Colonic mucosa (tissue), 4 donors: ENCODE measurements at places on chromosomes 16 and 17. TPM values are rescaled to one million over a fixed set of nuclear protein-coding genes. Genes with fewer than 3 reads are reported as not detected.

GRCh38 chr17:49914664-49915063 lies 54.3 kb upstream of the DLX4 start:
- DNase-seq = no peak

DNA sequence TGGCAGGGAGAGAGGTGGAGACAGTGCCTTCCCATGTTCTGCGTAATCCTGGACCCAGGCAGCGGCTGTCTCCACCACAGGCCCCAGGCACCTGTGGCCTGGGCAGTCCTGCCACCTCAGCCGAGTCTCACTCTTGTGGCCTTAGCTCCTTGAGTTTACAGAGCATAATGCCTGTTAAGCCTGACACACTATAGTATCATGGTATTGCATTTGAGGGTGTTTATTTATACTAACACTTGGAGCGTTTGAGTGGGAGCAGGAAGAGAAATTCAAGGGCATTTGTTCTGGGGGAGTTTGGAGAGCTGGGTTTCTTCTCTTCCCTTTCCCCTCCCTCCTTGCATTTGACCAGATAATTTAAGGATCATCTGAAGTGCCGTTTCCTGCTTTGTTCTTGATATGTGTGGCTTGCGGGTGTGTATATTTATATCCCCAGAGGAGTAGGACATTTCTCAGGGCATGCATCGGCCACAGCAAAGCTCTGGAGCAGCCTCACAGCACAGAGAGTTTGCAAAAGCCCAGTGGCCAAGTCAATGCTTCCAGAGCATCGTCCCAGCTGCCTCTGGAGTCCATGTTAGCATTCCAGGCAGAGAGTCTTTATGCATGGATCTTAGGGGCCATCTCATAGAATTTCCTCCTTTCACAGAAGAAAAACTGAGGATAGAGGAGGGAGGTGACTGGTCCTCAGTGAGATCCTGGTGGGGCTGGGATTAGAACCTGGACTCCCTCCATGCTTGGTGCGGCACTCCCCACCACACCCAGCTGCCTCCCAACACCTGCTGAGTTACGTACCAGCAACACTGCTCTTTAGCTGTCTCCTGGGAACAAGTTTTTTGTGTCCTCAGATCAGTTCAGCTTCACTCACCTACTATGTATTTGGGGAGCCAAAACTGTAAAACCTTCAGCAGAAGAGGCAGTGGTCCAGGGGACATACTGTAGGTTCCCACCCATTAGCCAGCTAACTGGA lies 222.8 kb downstream of the CCDC182 start:
- DNase-seq = no peak

DNA sequence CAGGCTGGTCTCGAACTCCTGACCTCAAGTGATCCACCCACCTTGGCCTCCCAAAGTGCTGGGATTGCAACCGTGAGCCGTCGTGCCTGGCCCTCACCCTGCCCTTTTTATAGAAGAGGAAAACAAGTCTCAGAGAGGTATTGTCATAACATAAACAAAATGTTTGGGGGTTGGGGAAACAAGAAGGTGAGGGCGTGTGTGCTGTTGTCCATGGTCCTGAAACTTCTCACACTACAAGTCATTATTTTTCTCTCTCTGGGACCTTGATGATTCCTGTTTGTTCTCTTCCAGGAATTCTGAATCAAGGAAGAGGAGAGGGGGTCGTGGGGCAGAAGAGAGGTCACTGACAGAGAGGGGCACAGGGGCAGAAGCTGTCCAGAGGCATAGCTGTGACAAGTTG lies 160.2 kb upstream of the LHX1 start:
- DNase-seq = no peak

- no peak for DNase-seq
Measured at GRCh38 chr17:72743037-72743467, 349.4 kb downstream of the SLC39A11 start.

DNA sequence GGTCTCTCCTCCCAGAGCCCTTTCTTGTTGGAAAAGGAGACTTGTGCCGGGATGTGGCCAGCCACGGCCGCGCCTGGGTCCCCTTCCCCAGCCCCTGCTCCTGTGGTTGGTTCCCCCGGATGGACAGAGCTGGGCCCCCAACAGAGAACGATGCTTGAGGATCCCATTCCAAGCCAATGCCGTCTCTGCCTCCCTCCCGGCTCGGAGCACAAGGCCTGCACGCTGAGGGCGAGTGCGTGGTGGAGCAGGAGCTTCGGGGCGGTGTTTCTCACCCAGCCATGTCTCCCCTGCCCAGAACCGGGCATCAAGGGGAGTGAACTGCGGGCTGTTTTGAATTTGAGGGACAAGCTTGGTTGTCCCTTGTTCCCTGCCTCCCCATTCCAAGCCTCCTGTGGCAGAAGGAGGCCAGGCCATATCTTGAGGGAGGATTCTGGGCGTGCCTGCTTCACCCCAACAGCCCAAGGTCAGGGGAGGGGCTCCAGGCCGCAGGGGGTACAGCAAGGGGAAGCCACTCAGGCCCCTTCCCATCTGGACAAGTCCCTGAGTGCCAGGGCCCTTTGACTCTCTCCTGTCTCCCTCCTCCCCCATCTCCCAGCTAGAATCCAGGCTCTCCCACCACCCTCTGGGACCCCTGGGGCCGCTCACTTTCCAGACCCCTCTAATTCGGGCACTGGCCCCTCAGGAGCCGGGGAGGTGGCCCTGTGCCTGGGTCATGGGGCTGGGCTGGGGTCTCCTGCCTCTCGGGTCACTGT lies 43.6 kb downstream of the SOCS3 start:
- no peak for DNase-seq

- DNase-seq = no peak
Measured at GRCh38 chr16:28280881-28281836, 11.2 kb upstream of the SBK1 start.

GRCh38 chr17:76667786-76668453 lies 24.4 kb upstream of the ST6GALNAC1 start:
- DNase-seq = no peak

DNA sequence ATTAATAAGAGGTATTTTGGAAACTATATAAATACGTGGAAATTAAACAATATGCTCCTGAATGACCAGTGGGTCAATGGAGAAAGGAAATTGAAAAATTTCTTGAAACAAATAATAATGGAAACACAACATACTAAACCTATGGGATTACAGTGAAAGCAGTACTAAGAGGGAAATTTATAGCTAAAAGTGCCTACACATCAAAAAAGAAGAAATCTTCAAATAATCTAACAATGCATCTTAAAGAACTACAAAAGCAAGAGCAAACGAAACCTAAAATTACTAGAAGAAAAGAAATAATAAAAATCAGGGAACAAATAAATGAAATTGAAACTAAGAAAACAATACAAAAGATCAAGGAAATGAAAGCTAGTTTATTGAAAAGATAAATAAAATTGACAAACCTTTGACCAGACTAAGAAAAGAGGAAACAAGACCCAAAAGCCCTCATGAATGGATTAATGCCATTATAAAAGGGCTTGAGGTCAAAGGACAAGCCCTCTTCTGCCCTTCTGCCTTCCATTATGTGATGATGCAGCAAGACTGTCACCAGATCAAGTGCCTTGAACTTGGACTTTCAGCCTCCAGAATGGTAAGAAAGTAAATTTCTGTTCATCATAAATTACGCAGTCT lies 43.9 kb upstream of the ALDH3A1 start:
- DNase-seq = no peak

DNA sequence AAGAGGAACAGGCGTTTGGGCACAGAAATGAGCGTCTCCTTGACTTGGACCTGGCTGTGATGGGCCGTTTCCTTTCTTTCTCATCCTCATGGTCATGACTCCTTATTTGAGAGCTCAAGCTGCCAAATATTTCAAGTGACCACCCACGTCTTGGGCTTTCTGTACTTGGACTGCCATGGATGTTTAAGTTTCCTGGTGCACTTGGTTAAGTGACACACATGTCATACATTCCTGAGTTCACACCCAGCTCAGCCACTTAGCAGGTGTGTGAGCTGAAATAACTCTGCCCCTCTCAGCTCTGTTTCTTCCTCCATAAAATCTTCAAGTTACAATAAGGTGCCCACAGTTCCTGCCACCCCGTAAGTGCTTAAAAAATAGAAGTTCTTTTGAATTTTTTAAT lies 114.5 kb downstream of the CLEC16A start:
- no peak for DNase-seq

- DNase-seq = no peak
Measured at GRCh38 chr16:86906623-86907022, 328.3 kb downstream of the FOXL1 start.

- DNase-seq = no peak
Measured at GRCh38 chr16:75947626-75948239, 221.4 kb upstream of the CPHXL start.

GRCh38 chr16:1778200-1779179 lies 3.9 kb downstream of the SPSB3 start:
- no peak for DNase-seq

DNA sequence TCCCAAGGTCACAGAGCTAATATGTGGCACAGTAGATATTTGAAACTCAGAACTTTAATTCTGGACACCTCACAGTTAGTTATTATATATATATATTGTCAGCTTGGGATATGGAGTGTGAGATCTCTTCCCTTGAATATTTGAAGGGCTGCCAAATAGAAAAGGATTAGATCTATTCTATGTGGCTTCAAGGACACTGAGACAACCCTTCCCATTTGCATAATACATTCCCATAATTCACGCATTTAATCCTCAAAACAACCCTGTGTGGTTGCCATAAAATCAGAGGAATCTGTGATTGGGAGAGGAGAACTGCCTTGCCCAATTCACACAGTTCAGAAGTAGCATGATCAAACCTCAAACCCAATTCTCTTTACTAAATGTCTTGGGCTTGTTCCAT lies 365.8 kb upstream of the DYNLRB2 start:
- DNase-seq = no peak

- no peak for DNase-seq
Measured at GRCh38 chr16:52528393-52529065, 18.4 kb downstream of the TOX3 start.

DNA sequence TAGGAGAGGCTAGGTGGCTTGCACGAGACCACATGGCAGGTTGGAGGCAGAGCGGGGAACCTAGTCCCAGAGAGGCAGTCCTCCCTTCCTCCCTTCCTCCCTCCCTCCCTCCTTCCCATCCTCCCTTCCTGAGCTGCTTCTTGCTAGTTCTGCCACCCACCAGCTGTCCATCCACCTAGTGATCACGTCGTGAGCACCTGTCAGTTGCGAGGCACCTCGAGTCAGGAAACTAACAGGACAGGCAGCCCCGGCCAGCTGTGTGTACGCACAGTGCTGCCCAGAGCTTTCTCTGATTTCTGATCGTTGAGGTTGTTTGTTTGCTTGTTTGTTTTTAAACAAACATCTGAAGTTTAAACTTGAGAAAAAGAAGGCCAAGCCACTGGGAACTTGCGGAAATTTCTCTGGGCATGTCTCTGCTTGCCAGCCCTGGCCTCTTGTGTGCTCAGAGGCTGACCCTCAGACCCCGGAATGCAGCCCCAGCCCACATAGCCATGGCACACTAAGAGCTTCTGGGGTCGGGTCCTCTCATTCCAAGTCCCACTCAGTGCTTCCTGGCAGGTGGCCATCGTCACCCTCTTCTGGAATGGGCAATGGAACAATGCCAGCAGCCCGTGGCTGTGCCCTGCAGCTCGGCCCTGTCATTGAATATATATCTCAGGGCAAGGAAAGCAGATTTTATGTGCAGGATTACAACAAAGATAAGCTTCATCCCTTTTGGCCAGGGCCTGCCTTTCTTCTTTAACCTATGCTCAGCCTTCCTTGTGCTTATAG lies 174.0 kb downstream of the KATNIP start:
- DNase-seq = peak; percentile 32

DNA sequence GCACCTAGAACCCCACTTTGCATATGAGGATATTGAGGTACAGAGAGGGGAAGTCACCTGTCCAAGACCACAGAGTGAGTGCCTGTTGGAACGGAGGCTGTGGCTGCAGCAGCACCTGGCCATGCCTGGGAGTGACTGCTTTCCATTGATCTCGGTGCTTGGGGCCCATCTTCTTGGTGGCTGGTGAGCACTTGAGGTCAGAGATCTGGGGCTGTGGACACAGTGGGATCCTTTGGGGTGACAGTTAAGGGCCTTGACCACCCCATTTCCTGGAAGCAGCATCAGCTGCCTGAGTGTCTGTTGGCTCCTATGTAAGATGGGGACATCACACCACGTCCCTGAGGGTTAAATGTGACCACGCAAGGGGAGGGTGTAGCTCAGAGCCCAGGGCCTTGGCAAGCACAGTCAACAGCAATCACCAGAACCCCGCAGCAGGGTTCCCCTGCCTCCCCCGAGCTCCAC lies 111.7 kb downstream of the IRF8 start:
- no peak for DNase-seq

- no peak for DNase-seq
Measured at GRCh38 chr17:67639555-67639954, 78.2 kb upstream of the NOL11 start.

GRCh38 chr17:18155179-18155578 lies 28.4 kb upstream of the ALKBH5 start:
- no peak for DNase-seq

WIPI1 gene
- 79.1 TPM for total RNA-seq

DLX4 gene
- total RNA-seq = 0.49 TPM

MT1M gene
- 21.2 TPM for total RNA-seq

C16orf87 gene
- 4.8 TPM for total RNA-seq

SULT1A2 gene
- 12.6 TPM for total RNA-seq

PPM1D gene
- total RNA-seq = 21.2 TPM

ORAI3 gene
- 22.1 TPM for total RNA-seq

NKD1 gene
- 2.3 TPM for total RNA-seq

PPY gene
- total RNA-seq = 0.49 TPM

SYNGR3 gene
- total RNA-seq = 1.5 TPM

CYGB gene
- total RNA-seq = 4.7 TPM

ZG16B gene
- total RNA-seq = 34.1 TPM

NDRG4 gene
- 3.0 TPM for total RNA-seq
